DMS79 treated with DMSO at 0.1 percent for 48 hours (cell line): ENCODE measurements at places on chromosomes 13 and 19.

GRCh38 chr13:108682714-108683113 lies 53.3 kb downstream of the MYO16 start:
- no peak for DNase-seq

DNA sequence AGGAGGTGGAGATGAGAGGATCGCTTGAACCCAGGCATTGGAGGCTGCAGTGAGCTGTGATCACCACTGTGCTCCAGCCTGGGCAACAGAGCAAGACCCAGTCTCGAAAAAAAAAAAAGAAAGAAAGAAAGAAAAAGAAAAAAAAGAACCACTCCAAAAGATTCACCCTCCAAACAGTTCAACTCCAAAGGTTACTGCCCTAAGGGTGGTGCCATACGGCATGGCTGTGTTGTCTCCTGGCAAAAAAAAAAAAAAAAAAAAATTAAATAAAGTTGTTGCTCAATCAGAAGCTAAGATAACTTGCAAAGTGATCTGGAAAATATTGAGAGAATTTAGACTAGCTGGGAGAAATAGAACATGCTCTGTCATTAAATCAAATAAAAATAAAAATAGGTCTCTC lies 79.5 kb downstream of the KCTD15 start:
- no peak for DNase-seq

DNA sequence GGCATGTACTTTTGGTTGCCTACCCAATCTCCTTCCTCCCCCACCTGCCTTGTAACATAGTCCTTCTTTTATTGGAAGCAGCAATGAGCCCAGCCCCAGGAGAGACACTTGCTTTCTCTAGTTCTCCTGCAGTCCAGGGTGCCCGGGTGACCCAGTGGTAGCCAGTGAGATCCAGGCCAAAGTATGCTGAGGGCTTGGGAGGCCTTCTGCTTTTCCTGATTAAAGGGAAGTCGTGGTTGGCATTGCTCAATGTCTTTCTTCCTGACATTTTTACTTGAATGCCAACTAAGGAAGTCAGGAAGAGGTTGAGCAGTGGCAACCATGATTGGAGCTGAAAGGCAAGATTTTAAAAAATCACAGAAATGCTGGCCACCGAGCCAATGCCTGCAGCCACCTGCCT lies 25.7 kb downstream of the CNMD start:
- DNase-seq, result no peak

DNA sequence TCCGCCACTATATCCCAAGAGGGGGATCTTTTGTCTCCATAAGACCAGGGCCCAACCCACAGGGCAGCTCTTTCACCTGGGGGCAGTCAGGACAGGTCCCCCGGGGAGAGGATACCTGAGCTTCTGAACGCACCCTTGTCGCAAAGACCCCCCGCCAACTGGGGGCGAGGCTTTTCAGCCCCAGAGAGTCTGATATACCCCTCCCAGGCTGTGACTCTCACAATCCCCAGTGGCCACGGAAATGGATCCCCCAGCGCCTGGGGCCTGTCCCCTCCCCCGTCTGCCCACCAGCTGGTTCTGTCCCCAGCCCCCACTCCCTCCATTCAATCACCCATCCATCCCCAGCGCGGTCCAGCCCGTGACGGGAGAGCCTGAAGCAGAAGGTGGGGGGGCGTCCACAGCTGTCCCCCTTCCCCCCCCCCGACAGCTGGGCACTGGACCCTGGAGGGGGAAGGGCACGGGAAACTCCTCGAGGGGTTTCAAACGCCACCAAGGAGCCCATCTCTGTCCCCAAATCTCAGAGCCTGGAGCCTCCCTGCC lies 823 bp downstream of the DOCK6 start:
- no peak for DNase-seq

DNA sequence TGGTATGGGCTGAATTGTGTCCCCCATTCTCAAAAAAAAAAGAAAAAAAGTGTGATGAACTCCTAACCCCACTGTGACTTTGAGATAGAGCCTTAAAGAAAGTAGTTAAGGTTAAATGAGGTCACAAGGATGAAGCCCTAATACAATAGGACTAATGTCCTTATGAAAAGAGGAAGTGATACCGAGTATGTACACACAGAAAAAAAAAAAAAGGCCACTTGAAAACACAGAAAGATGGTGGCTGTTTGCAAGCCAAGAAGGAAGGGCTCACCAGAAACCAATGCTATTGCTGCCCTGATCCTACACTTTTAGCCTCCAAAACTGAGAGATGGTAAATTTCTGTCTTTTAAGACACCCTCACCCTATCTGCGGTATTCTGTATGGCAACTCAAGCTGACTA lies 955.6 kb downstream of the PCDH17 start:
- no peak for DNase-seq

GRCh38 chr13:75838366-75839005 lies 202.4 kb downstream of the LMO7 start:
- peak; percentile 57 for DNase-seq

- DNase-seq, result no peak
Observed at GRCh38 chr19:41586064-41586463, 10.1 kb downstream of the CEACAM21 start.

DNA sequence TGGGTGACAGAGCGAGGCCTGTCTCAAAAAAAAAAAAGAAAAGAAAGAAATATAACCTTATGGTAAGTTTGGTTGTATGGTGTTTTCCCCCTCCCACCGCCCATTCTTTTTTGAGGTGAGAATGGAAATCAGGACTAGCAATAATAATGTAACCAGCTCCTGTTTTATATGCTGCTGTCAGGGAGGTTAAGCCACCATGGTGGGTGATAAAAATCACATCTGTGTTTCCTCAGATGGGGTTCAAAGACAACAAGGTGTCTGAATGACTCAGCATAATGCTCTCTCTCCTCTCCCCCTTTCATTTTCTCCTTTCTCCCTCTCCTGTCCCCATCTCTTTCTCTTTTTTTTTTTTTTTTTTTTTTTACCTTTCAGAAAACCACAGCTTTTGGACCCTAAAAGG lies 28.3 kb upstream of the GARRE1 start:
- no peak for DNase-seq

- DNase-seq, result no peak
Observed at GRCh38 chr13:94318418-94318817, 161.1 kb downstream of the DCT start.

DNA sequence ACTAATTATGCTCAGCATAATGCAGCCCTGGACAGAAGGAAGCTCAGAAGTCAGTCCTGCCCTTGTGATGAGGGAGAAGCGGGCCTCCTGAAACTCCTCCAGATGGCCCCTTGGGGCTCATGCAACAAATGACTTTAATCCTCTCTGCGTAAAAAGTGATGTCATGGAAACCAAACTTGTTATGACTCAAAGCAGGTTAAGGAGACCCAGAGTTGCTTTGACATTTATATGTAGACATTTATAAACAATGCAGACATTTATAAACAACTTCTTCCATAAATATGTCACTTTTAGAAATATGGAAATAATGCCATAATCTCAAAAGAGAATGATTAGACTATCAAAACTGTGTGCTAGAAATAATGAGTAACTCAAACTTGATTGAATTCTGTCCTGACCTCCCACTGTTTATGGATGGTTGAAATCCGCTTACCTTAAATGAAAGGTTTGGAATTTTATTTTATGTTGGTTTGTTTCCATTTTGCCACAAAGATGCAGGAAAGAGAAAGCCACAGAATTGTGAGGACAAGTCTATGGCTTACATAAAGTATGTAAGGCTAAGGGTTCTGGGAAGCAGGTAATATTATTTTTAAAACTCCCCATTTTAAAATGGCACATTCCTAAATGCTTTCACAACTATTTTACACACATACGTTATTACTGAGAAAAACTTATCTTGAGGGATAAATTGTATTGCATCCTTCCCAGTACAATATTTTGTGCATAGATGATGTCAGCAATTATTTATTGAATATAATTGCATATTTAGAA lies 73.7 kb downstream of the CYSLTR2 start:
- DNase-seq, result no peak

DNA sequence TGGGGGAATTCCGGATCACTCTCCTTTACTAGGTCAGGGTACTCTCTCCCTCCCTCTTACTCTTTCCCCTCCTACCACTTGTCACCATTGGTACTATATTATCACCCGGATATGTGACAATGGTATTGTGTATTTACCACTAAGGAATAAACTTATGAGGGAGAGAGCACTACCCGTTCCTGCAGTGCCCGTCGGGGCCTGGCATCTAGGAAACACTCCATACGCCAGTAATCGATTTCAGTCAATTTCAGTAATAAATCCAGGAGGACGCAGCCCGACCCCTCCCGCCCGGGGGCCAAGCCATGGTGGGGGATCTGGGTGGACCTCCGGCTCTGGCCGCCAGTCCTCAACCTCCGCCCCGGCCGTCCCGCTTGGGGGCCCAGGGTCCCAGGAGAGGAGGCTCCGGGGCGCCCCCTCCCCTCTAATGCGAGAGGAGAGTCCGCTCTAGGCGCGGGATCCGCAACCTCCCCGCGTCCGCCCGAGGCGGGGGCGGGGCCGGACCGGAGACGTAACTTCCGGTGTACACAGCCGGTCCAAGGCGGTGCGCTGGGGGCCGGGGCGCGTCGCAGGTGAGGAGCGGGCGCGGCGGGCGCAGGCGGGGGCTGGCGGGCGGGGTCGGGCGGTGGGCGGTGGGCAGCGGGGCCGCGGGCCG lies at the start of gene GARRE1:
Gene GARRE1, plus strand, starts transcription at position 509 of the 652 bp plus-strand sequence. CDS start 45,920 bp downstream, outside the sequence.
- peak; percentile 52 for DNase-seq

DNA sequence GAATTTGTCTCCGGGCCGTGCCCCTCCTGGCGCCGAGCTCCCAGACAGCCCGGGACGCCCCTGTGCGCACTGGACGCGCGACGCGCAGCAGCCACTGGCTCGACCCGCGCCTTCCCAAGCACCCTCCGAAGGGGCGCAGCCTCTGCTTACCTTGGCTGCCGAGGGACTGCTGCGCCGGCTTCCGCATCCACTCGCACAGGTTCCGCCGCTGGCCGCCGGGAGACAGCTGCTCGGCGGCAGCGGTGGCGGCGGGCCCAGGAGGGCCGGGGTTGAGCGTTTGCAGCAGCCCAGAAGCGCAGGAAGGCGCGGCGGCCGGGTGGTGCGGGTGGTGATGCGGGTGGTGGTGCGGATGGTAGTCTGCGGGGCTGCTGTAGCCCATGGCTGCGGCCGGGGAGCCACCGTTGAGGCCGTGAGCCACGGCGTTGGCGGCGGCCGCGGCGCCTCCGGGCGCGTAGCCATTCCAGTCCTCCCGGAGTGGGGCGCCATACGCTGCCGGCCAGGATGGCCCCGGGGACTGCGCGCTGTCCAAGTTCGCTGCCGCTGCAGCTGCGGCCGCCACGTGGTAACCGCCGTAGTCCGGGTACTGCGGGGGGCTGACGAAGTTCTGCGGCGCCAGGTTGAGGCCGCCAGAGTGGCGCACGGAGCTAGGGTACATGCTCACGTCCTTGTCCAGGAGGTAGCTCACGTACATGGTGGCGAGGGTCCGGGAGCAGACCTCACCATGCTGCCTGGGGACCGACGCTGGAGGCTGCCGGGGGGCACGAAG lies 616 bp downstream of the CDX2 start:
- DNase-seq, result no peak

- DNase-seq, result no peak
Observed at GRCh38 chr19:58350001-58350861, 3.1 kb downstream of the A1BG start.

DNA sequence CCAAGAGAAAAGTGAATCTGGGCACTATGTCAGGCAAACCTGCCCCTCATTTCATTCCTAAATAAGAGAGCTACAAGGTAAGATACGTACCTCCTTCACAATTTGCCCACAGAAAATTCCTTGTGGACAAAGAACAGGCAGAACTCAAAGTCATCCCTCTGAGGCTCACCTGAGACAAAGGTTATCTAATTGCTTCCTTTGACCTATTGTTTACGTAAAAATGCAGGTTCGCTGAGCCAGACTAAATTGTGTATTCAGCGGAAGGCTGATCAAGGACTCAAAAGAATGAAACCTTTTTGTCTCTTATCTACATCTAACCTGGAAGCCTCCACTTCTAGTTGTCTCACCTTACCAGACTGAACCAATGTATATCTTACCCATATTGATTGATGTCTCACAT lies 213.3 kb downstream of the POSTN start:
- no peak for DNase-seq
